ENCODE measurements at places on chromosomes 16 and 17.

DNA sequence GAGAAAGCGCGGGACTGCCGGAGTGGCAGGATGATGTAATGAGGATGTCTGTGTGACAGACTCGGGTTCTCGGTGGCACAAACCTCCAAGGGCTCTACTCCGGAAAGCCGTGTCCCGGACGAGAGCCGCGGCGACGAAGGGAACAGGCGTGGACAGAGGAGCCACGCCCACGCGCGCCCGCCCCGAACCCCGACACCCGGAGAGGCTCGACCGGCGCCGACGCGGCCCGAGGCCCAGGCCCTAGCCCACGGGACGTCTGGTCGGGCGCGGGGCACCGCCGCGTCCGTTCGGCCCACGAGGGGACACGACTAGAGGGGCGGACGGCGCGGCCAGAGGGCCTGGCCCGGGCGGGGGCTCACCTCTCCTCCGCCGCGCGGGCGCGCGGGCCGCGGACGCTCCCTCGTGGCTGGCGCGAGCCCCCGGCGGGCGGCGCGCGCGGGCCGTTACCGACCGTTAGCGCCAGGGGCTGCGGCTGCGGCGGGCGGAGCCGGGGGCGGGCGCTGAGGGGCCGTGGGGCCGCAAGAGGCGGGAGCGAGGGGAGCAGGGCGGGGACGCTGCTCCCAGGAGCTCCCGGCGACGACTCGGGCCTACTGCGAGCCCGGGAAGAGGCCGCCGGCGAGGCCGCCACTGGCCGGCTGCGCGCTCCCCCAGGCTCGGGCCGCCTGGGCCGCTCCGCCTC is 2.1 kb upstream of the IRX5 start:
- H3K36me3 ChIP-seq: no peaks in the 10 kb centered on the region
- H3K27me3 ChIP-seq: peaks cover 37% of the 10 kb centered on the region
- peak overlapping the region; percentile 55 for H3K4me3 ChIP-seq
- peaks cover 32% of the 10 kb centered on the region for H3K4me1 ChIP-seq

DNA sequence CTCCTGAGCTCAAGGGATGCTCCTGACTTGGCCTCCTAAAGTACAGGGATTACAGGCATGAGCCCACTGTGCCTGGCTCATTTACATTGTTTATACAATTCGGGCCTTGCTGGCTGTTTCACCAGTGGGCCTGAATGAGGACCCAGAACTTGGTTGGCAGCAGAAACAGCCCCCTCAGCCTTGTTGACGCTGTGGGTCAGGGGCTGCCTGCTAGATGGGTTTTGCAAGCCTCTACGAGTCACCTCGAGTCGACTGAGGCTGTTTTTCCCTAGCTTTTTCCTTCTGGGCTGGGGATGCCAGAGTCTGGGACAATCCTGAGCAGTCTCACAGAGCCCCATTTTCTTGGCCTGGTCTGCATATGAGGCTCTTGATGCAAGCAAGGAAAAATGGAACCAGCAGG is 16.1 kb downstream of the PPL start:
- no peak overlapping the region for H3K4me3 ChIP-seq
- no peaks in the 10 kb centered on the region for H3K36me3 ChIP-seq
- H3K27me3 ChIP-seq: peaks cover 7% of the 10 kb centered on the region
- H3K4me1 ChIP-seq: peaks cover 5% of the 10 kb centered on the region
- no peak for DNase-seq

- H3K36me3 ChIP-seq: no peaks in the 10 kb centered on the region
- H3K4me3 ChIP-seq: no peak overlapping the region
- peaks cover 21% of the 10 kb centered on the region for H3K4me1 ChIP-seq
- peaks cover 14% of the 10 kb centered on the region for H3K27me3 ChIP-seq
- no peak for DNase-seq
- H3K27ac ChIP-seq: no peak overlapping the region
These were observed 14.7 kb upstream of the MEOX1 start for GRCh38 chr17:43676471-43676870.

DNA sequence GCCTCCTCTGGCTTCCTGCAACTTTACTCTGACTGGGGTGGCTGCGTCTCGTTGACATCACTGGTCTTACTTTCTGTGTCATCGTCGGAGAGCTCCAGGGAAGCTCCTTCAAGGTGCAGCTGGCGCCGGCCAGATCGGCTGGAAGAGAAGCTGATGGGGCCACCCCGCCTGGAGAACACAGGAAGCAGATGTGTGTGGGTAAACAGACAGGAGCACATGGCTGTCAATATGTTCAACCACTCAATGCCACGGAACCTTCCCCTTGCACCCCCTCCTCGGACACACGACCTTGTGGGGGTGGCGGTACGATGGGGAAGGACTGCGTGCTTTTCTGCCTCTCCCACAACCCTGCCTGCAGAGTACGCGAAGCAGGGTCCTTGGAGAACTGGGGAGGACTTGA is 40.1 kb downstream of the NDEL1 start:
- H3K4me3 ChIP-seq: no peak overlapping the region
- peaks cover 12% of the 10 kb centered on the region for H3K4me1 ChIP-seq
- no peak overlapping the region for H3K27ac ChIP-seq
- H3K36me3 ChIP-seq: peaks cover 81% of the 10 kb centered on the region
- no peaks in the 10 kb centered on the region for H3K27me3 ChIP-seq

GRCh38 chr17:18877104-18877645 is 19.2 kb downstream of the PRPSAP2 start:
- H3K27me3 ChIP-seq: no peaks in the 10 kb centered on the region
- peaks cover 49% of the 10 kb centered on the region for H3K36me3 ChIP-seq
- H3K4me1 ChIP-seq: no peaks in the 10 kb centered on the region
- no peak overlapping the region for H3K27ac ChIP-seq
- no peak overlapping the region for H3K4me3 ChIP-seq

- H3K4me3 ChIP-seq: no peak overlapping the region
- H3K36me3 ChIP-seq: no peaks in the 10 kb centered on the region
- H3K27me3 ChIP-seq: no peaks in the 10 kb centered on the region
These were observed 149.8 kb upstream of the MAF start for GRCh38 chr16:79750311-79750710.

GRCh38 chr16:263182-263774 is 12.5 kb downstream of the RGS11 start:
- no peaks in the 10 kb centered on the region for H3K27me3 ChIP-seq
- H3K27ac ChIP-seq: no peak overlapping the region
- no peak for DNase-seq
- H3K4me1 ChIP-seq: peaks cover 22% of the 10 kb centered on the region
- peaks cover 54% of the 10 kb centered on the region for H3K36me3 ChIP-seq
